SK-N-SH (cell line): ENCODE measurements at places on chromosomes 1 and 21.

- no peak for DNase-seq
These were observed 37.0 kb downstream of the ARHGEF11 start for GRCh38 chr1:157008502-157008901.

DNA sequence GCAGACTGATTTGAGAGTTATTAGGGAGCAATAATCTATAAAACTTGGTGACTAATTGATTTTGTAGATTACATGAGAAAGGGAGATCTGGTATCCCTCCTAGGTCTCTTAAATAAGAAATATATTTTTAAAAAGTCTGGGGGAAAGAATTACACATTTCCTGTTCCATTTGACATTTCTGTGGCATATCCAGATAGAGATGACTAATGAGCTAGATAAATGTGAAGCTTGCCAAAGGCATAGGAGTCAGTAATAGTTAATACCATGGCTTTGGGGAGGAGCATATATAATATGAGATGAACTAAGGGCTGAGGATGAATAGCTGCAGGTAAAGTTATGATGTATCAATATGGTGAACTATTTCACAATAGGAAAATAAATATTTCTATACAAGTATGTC lies 663.7 kb downstream of the PTPRC start:
- no peak for DNase-seq

DNA sequence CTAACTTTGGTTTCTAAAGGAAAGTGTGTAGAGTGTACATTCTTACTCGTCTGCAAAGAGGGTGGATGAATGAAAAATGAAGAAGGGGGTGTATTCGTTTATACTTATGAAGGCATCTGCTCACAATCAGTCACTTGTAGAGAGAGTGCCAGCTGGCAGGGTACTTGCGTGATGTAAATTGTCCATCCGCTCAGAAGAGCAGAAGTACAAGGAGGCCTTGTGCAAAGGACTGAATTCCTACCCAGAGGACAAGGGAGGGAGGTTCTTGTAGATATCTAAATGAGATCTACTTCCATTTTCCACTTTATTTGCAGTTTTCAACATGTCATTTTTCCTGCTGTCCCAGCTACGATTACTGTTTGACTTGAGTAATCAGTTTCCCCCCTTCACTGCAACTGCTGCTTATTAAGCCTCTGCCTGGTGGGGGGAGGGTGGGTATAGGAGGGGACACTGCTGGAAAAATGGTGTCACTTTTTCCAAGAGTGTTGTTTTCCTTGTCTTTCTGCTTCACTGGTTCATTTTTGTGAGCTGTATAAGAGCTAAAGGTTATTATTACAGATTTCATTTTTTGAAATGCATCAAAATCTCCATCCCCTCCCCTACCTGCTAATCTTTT lies 67.3 kb downstream of the LAMC1 start:
- no peak for DNase-seq

DNA sequence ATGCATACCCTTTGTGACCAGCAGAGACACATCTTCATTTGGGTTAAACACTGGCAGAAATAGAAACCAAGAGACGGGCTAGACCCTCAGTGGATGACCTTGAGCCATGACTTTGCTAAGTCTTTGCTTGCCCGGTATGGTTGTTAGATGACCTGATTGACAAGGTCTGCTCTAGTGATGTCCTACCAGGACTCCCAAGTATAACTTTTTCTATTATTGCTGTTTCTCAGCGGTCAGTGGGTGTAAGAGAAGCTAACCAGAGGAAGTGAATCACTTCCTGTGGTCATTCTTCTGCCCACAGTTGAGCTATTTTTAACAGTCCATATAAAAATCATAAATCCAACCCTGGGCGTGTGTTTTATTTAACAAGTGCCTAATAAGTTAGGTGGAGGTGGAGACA lies 126.2 kb upstream of the ETS2 start:
- DNase-seq: no peak

DNA sequence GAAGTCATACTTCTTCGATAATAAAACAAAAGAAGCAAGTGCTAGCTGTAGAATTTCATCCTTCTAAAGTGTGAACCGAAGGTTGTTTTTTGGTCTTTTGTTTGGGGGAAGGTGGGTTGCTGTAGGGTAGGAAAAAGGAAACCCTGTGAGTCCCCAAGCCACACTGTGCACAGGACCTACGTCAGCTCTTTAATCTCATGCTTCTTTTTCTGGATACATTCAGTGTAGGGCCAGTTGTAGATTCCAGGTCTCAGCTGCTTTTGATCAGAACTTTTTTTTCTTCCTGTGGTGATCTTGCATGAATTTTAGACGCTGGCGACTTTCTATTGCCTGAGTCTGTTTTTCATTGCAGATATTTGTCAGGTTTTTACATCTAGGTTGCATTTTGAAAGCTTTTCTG lies 40.2 kb downstream of the BCL9 start:
- peak; percentile 13 for DNase-seq

GRCh38 chr1:1925437-1926345 lies 6.6 kb upstream of the TMEM52 start:
- DNase-seq: peak; percentile 26

- DNase-seq: no peak
These were observed 1.4 kb upstream of the G0S2 start for GRCh38 chr1:209673631-209674417.

DNA sequence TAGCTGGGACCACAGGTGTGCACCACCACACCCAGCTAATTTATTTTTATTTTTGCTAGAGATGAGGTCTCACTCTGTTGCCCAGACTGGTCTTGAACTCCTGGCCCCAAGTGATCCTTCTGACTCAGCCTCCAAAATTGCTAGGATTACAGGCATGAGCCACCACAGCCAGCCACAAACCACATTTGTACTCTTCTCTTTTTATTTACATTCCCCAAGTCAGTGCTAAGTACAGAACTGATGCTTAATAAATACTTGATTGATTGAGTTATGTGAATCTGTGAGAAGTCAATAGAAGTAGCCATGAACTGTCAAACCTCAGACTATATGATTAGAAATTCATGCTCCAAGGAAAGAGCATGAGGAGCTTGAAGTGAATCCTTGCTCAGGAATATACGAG lies 48.5 kb upstream of the S1PR1 start:
- DNase-seq: no peak

- DNase-seq: no peak
These were observed 93.8 kb upstream of the PRDX6 start for GRCh38 chr1:173383351-173383750.

DNA sequence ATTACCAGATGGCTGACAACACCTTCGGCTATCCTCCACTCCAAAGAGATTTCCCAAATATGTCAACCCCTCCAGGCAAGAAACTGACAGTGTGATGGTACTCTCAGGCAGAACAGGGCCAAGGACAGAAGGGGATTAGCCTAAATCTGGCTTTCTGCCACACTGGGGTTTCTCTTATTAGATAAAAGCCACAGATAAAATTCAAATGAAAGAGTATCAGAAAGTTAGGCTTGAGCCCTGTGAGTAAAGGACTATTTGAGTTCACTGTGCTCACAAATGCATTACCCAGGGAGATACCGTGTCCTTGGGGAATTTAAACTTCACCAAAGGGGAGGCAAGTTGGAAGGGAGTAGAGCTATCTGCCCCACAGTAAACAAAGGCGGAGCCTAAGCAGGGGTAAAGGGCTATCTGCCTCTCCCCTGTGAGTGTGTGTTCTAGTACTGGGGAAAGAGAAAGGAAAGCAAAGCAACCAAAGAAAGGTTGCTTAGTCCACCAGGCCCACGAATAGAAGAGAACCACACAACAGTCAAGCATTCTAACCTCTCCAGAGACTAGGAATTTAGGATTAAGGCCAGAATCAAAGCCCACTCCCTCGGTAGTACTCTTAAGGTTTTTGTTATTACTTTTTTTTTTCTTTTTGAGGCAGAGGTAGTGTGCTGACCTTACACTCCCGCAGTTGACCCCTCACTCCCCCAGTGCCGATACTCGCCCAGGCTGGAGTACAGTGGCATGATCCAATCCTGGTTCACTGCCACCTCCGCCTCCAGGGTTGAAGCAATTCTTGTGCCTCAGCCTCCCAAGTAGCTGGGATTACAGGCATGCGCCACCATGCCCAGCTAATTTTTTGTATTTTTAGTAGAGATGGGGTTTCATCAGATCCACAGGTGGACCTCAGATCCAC lies 12.7 kb downstream of the TPM3 start:
- no peak for DNase-seq

GRCh38 chr1:119732465-119733168 lies 20.9 kb downstream of the PHGDH start:
- no peak for DNase-seq

GRCh38 chr21:42187976-42188653 lies 30.8 kb upstream of the ABCG1 start:
- no peak for DNase-seq

- DNase-seq: peak; percentile 47
These were observed 17.1 kb downstream of the RC3H1 start for GRCh38 chr1:174005032-174005431.

DNA sequence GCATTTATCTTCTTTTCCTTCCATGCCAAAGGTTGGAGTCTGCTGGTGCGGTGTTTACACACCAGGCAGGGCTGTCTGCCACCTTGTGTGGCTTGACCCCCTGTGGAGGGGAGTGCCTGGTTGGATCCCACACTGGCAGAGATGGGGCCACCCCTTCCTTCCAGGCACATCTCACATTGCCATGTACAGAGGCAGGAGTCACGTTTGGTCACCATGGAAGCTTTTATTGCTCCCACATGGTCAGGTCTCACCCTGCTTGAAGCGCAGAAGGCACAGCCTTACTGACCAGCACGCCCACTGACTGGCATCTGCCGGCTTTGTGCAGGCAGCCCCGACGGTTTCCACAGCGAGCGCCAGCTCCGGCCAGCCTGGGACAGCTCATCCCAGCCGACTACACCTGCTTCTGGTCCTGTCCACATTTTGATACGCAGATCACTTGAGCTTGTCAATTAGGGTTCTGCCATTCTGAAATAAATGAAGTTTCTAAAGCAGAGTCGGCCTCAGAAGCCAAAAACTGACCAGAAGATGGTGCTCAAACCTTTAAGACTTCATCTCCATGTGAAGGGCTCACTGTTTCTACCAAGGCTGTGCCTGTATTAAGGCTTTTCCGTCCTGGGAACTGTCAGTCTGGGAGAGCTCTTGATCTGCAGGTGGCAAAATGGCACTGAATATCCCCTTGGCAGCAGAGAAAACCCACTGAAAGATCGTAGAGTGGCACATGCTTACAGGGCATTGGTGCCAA lies 35.6 kb upstream of the EPHA8 start:
- peak; percentile 71 for DNase-seq

GRCh38 chr1:4755864-4756504 lies 101.6 kb downstream of the AJAP1 start:
- DNase-seq: no peak

- DNase-seq: no peak
These were observed 50.0 kb downstream of the KIAA0319L start for GRCh38 chr1:35506960-35507912.

GRCh38 chr1:65363484-65363883 lies 54.1 kb downstream of the DNAJC6 start:
- DNase-seq: no peak

DNA sequence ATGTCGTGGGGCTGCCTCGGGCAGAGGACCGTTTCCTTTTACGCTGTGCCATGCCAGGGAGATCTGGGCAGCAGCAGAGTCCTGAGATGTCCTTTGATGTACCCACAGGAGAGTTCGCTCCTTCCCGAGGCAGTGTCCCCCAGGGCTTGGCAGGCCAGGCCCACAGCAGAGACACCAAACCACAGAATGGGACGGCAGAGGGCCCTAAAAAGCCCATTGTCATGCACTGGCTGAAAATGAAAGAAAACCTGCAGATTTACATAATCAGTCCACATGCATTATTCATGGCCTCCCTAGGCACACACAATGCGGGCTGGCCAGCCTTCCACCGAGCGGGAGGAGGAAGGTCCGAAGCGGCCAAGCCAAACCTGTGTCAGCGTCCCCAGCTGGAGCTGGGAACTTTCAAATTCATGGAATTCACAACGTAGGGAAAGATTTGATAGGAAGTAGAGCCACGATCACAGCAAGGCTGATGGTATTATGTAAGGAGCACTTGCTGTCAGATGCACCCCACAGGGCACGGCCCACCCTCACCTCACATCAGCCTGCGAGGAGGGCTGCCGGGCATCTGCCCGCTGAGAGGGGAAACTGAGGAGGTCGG lies 25.3 kb upstream of the EFHD2 start:
- DNase-seq: peak; percentile 75

DNA sequence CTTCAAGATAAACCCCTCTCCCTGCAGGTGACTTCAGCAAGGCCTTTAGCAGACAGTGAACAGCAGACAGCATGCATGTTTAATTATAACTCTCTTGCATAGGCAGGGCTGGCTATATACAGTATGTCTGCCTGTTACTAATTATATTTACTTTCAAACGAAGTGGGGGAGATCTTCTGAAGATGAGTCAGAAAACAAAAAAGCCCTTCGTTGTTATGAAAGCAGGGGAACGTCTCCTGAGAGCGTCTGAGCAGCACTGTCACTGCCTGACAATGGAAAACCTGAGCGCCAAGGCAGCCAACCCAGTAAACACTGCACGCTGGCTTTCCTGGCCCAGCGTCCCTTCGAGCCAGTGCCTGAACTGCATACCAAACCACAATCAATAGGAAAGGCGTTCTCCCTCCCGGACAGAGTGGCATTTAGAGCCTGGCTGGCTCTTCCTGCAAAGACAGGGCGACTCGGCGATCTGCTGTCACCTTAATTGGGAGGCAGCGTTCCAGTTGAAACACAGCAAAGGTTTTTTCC lies 54.1 kb downstream of the TOMM20 start:
- peak; percentile 41 for DNase-seq

GRCh38 chr1:79885101-79885500 lies 878.6 kb upstream of the ADGRL4 start:
- no peak for DNase-seq

GRCh38 chr1:199619223-199619622 lies 408.3 kb upstream of the NR5A2 start:
- DNase-seq: no peak

GRCh38 chr1:215198021-215198420 lies 115.5 kb downstream of the KCNK2 start:
- DNase-seq: no peak

- DNase-seq: no peak
These were observed 31.9 kb upstream of the KCNA2 start for GRCh38 chr1:110638058-110638457.

DNA sequence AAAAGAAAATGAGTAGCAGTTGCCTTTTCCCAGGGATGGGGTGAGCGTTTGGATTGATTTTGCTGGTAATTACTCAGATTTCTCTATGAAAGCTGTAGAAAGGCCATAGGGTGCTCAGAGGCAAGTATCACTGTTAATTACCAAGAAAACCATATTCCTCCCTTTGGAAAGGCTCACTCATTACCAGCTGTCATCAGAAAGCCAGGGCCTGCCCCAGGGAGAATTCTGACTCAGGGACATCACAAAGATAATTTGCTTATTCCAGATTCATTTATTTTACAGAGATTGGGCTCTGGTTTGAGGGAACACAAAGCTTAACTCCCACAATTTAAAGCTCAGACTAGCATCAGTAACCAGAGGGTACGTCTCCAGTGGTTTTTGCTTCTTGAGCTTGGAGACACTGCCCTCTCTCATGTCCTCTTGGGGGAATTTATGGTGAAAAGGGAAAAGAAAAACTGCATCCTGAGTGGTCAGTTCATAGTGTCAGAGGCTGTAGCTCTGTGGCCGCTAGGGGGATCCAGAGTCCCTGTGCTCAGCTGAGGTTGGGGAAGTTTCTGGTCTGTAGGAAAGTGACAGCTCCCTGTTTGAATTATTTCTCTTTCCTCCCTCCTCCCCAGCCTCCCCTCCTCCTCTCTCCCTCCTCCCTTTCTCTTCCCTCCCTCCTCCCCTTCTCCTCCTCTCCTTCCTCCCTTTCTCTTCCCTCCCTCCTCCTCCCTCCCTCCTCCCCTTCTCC lies 204.3 kb downstream of the KCNJ6 start:
- peak; percentile 64 for DNase-seq

- no peak for DNase-seq
These were observed 76.5 kb downstream of the ACTL8 start for GRCh38 chr1:17831597-17831996.

GRCh38 chr21:17612565-17613241 lies at the start of gene BTG3:
Gene BTG3, minus strand, starts transcription at chr21:17612901. Its CDS starts 3,757 bp downstream, at chr21:17609144.
- DNase-seq: peak; percentile 99
